ENCODE measurements at places on chromosomes 7 and 10.

DNA sequence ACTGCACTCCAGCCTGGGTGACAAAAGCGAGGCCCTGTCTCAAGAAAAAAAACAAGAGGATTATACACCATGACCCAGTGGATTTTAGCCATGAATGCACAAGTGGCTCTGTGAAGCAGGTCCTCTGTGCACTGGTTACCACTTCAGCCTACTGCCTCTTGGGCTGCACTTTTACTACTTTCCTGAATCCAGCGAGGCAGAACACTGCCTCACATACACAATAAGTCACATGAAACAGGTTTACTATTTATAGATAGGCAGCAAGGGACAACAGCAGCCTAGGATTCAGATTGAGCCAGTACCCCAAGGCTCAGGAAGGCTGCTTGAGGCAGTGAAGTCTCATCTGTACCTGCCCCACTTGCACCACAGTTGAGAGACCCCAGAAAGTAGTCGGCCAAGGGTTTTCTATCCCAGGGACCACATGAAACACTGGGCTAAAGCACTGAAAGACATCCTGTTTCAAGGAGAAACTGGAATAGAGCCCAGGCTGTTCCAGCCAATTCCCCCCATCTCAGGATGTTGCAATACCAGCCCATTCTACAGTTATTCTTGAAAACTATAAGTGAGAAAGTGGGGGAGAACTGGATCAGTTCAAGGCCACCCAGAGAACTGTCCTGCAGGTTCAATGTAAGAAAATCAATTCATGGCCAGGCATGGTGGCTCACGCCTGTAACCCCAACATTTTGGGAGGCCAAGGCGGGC lies 10.3 kb upstream of the OGDH start:
- ATAC-seq: no peak

DNA sequence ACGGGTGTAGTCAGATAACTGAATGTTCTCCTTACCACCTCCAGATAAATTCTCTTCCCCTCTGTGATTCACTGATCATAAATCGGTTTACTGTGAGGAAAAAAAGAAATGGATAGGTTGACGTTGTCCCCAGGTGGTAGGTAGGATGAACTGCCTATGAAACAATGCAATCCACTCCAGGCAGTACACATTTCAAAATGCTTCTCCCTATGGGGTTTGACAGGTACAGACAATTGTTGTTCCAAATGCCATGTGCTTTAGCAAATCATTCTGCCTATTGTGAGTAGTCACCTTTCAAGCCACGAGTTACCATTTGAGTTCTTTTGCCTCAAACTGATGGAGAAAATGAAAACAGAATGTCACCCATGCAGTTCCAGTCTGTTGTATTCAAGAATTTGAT lies 21.8 kb downstream of the VIM start:
- ATAC-seq: peak; percentile 37

- no peak for ATAC-seq
Measured at GRCh38 chr10:86758189-86759072, 2.0 kb downstream of the BMPR1A start.

- ATAC-seq: peak; percentile 74
Measured at GRCh38 chr10:43861966-43862751, 213.5 kb upstream of the ZNF32 start.

DNA sequence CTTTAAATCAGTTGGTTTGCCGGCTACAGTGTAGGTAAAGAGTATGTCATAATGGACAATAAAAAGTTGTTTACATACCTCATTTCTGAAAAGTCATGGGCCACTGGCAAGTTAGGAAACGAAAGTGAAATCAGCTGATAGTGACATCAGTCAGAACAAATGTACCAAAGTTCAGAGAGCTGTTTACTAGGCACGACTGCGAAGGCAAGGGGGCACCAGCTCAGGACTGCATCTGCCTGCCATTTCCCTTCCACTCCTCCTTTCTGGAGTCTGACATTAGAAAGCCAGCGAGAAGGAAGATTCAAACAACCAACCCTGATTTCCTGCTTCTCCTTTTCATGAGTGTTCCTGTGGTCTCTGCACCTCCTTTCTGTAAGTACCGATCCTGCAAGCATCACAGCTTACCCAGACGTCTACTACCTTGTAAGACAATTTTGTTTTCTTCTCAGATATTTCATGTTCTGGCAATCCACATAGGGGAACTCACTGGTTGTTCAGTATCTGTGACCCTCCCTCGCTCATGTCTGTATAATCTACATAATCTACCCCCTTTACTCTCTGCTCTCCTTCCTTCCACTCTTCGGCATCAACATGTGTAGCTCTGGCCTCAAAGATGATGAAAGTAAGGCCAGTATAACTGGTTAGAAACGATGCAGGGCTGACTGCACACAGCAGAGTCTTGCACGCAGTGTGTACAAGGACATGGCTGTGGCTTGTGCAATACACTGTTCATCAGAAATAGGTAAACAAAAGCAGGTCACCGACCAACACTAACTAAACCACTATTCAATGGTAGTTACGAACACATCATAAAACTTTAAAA lies at the start of gene TMEM140:
Gene TMEM140 (plus strand): TSS at position 174 of the 823 bp plus-strand sequence. CDS start 16,370 bp downstream, outside the sequence.
- ATAC-seq: peak; percentile 88

DNA sequence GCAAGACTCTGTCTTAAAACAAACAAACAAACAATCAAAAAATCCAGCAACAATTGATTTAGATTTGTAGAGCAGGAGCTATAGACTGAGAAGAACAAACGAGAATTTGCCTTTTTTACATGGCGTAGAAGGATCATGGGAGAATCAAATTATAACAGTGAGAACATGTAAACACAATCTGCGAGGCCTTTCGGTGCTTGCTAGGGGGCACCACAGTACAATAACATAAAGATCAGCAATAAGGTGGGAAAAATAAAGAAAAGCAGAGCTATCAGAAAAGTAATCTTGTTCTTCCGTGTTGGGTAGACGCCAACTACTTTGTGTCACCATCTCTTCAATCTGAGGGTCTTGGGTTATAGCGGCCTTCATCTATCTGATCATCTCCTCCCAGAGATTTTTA lies 82.2 kb downstream of the NOD1 start:
- ATAC-seq: no peak

DNA sequence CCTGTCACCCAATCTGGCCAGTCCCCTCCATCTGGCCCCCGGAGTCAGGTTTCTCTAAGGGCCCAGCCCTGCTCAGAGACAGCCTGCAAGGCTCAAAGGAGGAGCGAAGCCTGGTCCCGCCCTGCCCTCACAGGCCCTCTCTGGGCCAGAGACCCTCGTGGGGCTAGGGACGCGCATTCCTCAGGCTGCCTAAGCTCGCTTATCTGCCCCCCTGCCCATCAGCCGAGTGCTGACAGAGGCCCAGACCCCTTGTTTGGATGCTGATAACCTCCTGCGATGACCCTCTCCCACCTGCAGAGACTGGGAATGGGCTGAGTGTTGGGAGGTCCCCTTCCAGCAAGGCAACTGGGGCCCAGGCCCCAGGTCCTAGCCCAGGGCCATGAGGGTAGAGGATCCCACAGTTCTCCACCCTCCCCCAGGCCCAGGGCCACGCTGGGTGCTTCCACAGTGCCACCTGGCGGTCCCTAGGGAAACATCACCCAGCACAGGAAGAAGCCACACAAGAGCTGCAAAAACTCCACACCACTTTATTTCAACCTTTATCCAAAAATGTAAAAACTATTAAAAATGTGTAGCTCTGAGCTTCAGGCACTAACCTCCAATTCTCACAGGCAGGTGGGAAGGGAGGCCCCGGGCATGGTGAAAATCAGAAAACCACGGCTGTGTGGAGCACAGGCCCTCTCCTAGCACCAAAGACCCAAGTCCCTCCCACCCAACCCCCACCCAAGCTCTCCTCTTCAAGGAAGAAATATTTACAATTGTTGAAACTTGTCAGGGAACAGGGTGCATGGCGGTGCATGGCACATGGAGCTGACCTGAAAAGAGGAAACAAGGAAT lies 2.2 kb downstream of the NPM3 start:
- ATAC-seq: peak; percentile 59

DNA sequence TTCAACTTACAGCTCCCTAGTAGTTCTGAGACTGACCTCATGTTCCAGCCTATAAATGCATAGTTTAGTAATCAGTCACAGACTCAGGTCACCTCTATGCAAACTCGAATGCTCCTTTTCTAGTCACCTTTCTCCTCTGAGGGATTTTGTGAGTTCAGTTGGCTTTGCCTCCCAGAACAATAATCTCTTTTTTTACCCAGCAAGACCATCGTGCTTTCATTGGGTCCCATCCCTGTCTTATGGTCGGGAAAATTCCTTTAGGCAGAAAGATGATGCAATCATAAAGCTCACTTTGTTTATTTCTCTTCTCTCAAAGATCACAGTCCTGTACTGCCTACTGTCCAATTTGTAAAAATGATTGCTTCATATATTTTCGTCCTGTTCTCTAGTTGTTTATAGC lies 38.4 kb downstream of the TWIST1 start:
- ATAC-seq: no peak

DNA sequence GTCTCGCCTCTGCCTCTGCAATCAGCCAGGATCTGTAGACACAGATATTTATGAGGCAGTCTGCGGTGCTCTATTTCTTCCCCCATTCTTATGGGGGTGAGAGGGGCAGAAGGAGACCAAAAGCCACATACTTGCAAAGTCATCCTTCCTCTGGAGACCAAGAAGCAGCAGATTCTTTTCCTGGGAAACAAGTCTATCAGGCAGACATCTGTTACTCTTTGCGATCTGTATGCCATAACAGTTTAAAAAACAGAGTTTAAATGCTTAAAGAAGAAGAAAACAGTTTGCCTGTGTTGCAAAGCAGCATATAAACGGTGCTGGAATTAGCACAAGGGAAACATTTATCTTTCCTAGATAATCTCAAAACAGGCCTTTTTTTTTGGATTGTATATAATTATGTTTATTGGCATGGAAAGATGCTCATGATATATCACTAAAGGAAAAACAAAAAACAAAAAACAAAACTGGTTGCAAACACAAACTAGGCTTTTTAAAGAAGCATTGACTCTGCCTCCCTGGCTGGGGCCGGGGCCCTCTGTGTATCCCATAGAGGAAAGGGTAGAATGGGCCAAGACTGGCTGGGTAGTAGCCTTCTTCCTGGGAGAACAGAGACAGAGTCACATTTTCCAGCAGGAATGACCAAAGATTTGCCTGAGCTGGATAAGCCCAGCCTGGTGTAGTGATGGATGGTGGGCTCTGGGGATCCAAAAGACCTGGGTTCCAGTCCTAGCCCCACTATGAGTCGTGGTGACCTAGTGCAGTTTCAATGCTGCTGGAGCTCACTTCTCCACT lies 50.4 kb downstream of the RGS10 start:
- no peak for ATAC-seq

GRCh38 chr10:113648478-113648877 lies 15.4 kb downstream of the NRAP start:
- ATAC-seq: no peak

DNA sequence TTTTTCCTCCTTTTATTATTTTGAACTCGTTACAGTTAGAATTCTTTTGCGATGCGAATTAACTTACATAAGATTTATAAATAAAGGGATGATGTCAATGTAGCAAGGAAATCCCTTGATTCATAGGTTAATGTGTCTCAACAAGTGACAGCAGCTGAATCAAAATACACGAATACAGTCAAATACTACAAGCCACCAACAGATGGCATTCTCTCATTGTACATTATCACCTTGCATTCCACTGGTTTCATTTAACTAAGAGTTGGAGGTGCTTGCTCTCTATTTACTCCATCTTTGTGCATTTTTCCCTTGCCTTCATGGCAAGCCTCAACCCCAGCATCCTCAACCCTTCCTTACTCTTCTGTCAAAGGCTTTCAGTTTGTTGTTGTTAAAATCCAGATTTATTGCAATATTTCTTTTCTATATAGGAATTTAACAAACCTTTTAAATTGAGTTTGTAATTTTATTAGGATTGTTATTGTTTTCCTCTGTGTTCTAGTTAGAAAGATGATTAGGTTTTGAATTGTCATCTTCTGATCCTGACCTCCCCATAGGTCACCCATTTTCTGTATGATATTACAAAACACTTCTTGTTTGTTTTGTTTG lies 78.3 kb downstream of the SLC25A40 start:
- ATAC-seq: peak; percentile 53

- no peak for ATAC-seq
Measured at GRCh38 chr10:5509236-5509635, 9.9 kb upstream of the CALML5 start.

GRCh38 chr10:2118201-2118600 lies 380.9 kb upstream of the ADARB2 start:
- ATAC-seq: no peak

- peak; percentile 25 for ATAC-seq
Measured at GRCh38 chr10:112446055-112446854, 459 bp downstream of the ZDHHC6 start.

DNA sequence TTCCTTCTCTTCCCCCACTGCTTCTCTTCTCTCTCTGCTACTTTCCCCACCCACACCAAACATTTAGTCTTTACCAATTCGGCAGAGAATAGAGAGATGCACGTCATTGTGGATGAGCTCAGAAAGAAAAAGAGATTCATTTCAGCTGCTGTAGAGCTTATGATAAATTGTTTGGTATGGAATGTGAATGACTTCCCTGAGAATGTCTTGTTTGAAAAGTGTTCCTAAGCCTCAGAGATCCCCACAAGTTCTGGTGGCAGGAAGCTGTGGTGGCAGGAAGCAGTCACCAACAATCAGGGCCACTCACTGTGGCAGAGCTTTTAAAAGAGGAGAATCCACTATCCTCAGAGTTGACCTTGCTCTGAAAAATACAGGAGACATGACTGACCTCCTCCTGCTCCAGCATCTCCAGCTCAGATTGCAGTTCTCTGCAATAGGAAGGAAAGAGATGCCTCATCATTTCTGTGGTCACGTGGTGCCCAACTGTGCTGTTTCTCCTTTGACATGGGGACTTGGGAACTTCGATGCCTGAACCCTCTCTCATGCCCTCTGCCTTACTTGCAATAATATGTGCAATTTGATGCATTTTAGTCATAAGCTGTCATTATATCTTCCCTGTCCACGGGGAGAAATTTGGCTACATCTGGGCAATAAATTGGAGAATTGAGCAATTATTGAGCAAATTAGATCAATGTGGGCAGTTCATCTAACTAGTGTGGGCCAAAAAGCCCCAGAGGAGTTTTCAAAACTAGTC lies 76.5 kb downstream of the BMPER start:
- ATAC-seq: no peak

- no peak for ATAC-seq
Measured at GRCh38 chr7:141674702-141675101, 27.3 kb downstream of the DENND11 start.

DNA sequence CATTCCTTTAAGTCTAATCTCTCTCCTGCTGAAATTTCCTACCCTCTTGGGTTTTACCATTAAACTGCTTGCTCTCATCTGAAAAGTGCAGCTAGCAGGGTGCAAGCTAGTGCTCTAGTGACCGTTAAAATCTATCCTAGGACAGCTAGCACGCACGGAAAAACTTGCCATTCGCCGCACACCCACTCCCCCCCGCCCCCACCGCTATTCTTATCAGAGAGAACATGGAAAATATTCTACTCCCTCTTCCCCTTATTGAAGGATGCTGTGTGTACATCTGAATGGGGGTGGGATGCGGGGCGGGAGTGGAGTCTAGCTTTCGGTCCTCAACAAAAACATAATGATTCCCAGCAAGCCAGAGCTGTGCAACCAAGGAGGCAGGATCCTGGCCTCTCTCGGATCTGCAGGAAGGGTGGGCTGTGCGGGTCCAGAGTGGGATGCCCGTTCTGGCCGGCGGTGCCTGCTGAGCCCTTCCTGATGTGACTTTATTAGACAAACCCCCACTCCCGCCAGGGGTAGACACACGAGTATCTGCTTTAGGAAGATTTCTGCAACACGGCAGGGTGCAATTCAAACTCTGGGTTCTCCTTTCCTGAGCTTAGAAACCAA lies 1.1 kb upstream of the ADRA2A start:
- ATAC-seq: no peak

- no peak for ATAC-seq
Measured at GRCh38 chr7:141444961-141445360, 106.2 kb upstream of the AGK start.

- ATAC-seq: no peak
Measured at GRCh38 chr7:46839651-46840050, 742.3 kb downstream of the TNS3 start.

Data from activated T-helper 17 cell treated with anti-CD3 and anti-CD28 coated beads, Interleukin-2, amount 50 U/mL, for 72 hours (primary cell).